ENCODE measurements at places on chromosomes 16 and 17. TPM values are rescaled to one million over a fixed set of nuclear protein-coding genes. Genes with fewer than 3 reads are reported as not detected.

CCL23 gene
- total RNA-seq: not detected

BAIAP3 gene
- total RNA-seq: 16.5 TPM

SLFN14 gene
- not detected for total RNA-seq

ACE gene
- 7.0 TPM for total RNA-seq

TENT4B gene
- total RNA-seq: 14.3 TPM
